Hematopoietic multipotent progenitor cell treated with erythropoietin and hydrocortisone succinate and interleukin-3 and kit ligand, for 17 days (in vitro differentiated cells): ENCODE measurements at places on chromosomes 5 and 9.

DNA sequence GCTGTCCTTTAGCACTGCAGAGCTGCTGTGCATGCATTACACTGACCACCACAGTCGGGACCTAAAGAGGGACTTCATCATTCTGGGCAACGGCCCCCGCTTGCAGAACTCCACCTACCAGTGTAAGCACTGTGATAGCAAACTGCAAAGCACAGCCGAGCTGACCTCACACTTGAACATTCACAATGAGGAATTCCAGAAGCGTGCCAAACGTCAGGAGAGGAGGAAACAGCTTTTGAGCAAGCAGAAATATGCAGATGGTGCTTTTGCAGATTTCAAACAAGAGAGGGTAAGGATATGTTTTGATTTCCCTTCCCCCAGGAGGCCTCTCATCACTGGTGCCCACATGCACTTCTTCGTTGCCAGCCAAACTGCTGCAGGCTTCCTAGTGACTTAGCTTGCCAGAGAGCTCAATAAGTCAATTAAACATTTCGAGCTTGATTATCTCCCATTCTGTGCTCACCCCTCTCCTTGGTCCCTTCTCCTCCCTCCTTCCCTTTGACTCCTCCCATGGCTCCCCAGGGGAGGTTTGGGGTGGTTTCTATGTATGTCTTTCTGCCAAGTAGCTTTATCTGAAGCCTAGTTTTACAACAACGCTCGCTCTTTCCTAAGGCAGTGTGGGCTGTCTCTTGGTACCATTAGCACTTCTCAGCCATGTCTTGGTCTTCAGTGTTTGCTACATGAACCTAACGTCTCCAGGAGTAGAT, 66.7 kb downstream of the ZNF462 start:
- DNase-seq, result no peak

GRCh38 chr9:109708451-109708945, 71.5 kb upstream of the PALM2AKAP2 start:
- DNase-seq, result no peak

DNA sequence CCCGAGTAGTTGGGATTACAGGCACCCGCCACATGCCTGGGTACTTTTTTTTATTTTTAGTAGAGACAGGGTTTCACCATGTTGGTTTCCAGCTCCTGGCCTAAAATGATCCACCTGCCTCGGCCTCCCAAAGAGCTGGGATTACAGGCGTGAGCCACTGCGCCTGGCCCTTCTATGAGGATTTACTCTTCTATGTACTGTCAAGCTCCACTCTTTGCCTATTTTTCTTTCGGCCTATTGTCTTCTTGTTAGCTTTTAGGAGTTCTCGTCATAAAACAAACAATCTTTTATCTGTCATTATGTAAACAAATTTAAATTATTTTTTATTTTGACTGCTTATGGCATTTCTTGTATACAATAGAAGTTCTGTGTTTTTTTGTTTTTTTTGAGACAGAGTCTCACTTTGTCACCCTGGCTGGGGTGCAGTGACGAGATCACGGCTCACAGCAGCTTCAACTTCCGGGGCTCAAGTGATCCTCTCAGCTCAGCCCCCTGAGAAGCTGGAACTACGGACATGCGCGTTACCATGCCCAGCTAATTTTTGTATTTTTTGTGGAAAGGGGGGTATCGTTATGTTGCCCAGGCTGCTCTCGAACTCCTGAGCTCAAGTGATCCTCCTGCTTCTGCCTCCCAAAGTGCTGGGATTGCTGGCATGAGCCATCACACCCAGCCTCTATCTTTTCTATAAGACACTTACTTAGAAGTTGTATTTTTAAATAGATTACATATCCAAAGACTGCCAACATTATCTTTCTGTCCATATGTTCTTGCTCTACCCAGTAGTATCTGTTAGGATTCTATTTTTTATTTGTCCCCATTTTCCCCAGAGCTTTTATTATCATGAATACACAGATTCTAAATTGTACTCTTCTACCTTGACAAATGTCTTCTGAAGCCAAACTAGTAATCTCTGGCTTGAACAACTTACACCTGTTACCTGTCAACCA, 29.2 kb downstream of the CSNK1A1 start:
- DNase-seq, result peak; percentile 38

- DNase-seq, result no peak
Observed at GRCh38 chr5:372996-373709, 51.6 kb downstream of the AHRR start.

DNA sequence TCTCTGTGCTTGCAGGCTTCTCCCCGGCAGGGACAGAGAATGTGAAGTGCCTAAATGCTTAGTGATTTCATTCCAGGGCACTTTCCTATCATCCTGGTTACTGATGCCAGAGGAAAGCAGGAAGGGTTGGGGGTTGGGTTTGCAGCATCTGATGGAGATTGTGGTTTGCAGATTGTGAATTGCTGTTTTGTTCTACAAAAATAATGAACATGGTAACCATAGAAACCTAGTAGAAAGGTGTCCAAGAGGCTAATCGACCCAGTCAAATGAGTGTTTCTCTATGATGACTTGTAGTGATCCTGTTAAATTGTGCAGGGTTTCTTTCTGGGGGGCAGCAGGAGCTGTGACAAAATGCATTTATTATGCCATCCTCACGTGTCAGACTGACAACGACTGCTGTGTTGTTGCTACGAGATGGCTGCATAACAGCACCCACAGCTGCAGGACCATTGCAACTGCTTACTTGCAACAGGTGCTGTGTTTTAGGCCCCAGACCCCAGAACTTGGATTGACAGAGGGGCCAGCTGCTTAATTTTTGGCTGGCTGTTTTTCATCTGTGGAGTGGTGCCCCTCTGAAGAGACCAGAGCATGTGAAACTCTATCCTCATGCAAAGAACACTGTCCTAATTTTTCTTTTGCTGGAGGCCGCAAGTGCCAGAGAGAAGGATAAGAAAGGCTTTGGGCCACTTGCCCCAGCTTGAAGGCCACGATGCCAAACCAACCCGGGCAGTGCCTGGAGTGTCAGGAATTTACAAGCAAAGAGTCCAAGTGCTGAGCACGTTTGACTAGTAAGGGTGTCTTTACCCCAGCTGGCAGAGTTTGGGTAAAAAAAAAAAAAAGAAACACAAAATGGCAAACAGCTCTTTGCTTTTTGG, 397.8 kb downstream of the GADD45G start:
- DNase-seq, result no peak

GRCh38 chr9:96129747-96130146, 172.2 kb downstream of the HSD17B3 start:
- no peak for DNase-seq

DNA sequence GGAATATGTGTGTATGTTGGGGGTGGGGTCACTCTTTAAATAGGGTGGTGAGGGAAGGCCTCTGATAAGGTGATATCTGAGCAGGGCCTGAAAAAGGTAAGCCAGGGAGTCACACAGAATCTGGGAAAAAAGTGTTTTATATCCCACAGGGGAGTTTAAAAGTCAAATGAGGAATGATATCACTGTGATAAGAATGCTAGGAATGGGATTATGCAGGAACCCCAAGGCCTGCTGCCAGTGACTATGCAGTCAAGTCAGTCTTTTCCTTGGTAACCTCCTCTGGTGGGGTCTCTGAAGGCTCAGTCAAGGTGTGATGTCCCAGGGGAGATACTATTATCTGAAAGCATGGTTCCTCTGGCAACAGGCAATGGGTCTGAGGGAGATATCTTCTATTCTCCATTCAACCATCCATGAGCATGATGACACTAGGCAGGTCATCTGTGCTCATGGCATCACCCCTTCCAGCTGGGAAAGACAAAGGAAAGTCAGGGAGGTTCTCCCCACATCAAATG, 53.5 kb downstream of the GRIA1 start:
- no peak for DNase-seq

DNA sequence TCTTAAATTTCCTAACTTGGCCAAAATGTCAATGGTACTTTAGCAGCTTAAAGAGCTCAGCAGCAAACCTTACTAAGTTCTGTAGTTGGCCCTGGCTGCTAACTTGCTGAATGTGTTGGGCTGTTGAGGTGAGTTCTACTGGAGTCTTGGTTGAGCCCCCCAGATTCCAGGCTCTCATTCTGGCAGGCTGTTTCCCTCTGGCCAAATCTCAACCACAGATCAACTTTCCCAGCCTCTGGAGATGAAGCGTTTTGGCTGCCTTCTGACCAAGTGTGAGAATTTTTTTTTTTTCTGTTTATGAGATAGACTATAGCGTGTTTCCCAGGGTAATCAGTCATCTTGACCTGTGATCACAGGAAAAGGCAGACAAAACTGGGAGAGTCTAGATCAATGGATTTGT, 343.7 kb downstream of the EBF1 start:
- no peak for DNase-seq

GRCh38 chr9:114733816-114734215, 51.8 kb upstream of the TEX48 start:
- no peak for DNase-seq

DNA sequence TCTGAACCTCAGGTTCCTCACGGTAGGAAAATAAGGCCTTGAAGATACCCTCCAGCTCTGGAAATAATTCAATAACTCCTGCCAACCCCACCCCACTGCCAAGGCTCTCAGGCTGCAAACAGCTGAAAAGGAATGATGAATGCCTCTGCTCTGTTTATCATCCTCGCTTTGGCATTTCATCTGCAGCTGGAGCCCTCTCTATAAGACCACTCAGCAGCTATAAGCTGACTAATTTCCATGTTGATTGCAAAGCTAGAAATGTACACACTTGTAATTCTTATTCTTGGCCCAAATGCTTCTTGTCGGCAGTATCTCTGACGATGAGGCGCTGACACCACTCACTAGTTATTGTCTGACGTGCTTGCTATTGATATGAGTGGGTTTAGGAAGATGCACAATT, 408.4 kb upstream of the NMUR2 start:
- DNase-seq, result no peak

GRCh38 chr9:136119883-136120393, 1.3 kb upstream of the TMEM250 start:
- DNase-seq, result peak; percentile 46

DNA sequence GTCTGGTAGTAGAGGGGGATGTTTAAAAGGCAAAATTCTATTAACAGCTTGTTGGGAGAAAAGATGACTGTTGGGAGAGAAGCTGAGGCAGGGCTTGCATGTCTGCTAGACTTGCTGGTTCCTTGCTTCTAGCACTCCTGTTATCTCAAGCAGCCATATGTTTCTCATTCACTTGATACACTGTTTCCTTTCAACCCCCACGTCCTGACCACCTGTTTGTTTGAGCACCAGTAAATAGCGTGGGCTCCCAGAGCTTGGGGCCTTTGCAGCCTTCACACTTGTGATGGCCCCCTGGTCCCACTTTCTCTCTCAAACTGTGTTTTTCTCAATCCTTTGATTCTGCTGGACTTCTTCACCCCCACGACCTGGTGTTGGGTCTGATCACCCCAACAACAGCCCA, 111.7 kb upstream of the TMEM161B start:
- no peak for DNase-seq

DNA sequence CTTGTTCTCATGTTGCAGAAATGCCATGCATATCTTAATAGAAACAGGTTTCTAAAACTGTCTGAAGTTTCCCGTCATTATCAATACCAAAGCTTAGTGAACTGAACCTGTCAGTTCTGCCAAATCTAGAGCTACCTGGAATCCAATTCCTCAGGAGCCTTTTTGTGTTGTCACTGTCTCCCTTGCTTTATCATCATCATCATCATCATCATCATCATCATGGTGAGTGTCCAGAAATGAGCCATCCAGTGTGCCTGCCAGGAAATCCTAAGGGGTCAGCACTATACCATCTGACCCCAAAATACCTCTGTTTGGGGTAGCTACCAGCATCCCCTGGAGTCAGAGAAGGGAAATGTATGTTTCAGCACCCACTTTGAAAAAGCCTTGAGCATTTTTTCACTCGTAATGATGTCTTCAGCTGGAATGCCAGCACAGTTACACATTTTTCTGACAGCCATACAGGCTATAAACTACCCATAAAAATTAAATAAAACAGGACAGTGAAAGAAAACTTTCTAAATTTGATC, 150.3 kb downstream of the NR2F1-AS1 start:
- no peak for DNase-seq

DNA sequence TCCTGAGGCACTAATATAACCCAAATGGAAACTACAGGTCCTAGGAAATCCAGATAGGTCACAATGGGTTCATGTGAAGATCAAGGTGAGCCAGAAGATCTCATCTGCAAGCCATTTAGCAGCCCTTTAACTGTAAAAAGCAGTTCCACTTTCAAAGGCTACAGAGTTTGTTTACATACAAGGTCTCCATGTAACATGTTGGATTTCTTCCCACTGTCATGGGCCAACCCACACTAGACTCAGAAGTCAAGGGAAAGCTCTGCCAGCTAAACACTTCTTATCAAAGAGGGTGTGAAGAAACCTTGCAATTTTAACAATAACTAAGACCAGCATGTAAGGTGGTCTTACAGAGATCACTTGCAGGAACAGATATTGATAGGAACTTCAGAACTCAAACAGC, 3.8 kb upstream of the CTNNAL1 start:
- DNase-seq, result peak; percentile 28

DNA sequence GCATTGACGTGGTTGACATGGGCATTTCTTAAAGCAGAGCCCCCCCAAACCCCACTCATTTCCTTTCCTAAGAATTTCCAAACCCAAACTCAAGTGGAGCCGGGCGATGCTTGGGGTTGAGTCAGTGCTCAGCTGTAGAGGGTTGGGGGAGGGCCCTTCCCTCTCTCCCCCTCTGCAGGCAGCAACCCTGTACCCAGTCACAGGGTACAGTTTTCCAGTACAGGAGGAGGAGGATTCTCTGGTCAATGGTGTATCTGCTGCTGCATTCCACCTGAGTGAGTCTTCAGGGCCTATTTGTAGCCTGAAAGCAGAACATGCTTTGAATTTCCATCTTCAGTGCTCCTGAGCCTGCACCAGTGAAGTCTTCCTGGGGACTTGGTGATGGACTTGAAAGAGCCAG, 55.8 kb downstream of the ENTREP1 start:
- no peak for DNase-seq

DNA sequence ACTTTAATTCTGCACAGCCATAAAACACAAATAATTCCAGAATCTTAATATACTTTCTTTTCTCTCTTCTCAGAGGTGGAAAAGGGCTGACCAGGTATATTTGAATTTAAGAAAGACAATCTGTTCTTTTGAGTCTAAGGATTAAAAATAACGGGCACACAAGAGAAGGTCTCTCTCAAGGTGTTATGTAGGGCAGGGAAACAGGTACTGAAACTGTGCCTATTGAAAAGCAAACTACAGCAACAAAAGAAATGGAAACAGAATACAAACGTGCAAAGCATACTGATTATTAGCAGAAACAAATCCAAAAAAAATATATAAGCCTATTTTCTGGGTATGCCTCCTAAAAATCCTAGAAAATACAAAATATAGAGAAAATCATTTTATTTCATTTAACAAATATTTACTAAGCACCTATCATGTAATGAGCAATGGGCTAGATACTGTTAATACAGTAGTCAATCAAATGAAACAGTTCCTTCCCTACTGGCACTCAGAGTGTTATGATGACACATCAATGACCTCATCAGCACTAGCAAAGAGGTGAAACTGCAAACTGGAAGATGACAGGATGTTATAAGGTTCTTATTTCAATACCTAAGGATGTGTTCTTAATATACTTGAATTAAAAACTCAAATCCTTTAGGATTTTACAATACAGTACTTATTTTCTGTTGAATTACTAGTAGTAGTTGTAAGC, 87.7 kb downstream of the AUH start:
- peak; percentile 14 for DNase-seq

DNA sequence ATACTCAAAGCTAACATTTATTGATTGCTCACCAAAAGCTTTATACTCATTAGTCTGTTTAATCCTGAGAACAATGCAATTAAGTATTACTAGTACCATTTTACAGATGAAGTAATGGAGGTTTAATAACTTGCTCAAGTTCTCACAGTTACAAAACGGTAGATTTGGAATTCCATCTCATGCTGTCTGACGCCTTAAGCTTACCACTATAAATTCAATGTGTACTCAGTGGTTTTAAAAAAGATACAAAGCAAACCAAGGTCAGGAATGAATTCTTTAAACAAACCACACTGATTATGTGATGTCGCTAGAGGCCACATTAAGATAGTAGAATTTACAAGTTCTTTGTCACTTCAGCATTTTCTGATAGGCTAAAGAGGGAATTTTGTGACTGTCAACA, 1.2 kb upstream of the C5orf63 start:
- DNase-seq, result no peak
